Stimulated activated CD8-positive, alpha-beta memory T cell treated with anti-CD3 and anti-CD28 coated beads, Interleukin-7, amount 100 ng/mL, for 1 hour (primary cell): ENCODE measurements at places on chromosomes 5 and 9.

DNA sequence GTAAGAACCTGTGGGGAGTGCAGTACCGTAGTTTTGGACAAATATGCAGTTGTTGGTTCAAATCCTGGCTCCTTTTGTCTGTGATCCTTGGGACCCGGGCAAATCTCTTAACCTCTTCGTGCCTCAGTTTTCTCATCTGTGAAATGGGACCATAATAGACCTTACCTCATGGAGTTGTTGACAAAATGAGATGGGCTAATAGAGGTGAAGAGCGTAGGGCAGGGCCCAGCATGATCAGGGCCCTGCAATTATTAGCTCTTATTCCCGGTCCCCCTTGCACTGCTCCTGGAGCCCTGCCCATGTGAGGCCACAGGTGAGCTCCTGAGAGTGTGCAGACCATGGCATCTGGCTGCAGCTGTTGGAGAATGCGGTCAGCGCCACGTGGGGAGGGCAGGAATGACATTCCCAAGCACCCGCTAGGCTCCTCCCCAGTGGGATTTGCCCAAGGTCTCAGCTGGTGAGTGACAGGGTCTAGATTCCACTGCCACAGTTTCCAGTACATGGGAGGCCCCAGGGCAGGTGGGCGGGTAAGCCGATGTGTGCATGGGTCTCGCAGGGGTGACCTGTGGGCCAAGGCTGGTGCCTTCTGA, 41.0 kb downstream of the NEK6 start:
- no peak for DNase-seq

GRCh38 chr9:90142580-90142979, 500.0 kb downstream of the DIRAS2 start:
- DNase-seq = peak; percentile 46

DNA sequence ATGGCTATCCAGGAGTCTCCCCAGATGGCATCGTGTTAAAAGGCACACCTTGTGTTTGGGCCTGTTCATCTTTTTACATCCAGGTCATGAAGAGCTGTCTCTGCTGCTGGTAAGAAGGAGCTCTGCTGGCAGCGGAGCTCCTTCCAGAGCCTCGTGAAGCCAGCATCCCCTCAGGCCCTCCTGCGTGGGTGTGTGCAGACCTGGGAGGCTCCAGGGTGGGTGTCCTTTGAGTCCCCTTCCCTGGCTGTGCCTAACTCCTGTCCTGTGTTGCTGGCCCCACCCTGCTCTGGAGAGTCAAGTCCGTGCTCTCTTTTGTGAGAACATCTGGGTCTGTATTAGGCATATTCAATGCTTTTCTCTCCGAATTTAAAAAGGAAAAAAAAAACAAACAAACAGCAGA, 149.6 kb upstream of the IRX2 start:
- DNase-seq = no peak

DNA sequence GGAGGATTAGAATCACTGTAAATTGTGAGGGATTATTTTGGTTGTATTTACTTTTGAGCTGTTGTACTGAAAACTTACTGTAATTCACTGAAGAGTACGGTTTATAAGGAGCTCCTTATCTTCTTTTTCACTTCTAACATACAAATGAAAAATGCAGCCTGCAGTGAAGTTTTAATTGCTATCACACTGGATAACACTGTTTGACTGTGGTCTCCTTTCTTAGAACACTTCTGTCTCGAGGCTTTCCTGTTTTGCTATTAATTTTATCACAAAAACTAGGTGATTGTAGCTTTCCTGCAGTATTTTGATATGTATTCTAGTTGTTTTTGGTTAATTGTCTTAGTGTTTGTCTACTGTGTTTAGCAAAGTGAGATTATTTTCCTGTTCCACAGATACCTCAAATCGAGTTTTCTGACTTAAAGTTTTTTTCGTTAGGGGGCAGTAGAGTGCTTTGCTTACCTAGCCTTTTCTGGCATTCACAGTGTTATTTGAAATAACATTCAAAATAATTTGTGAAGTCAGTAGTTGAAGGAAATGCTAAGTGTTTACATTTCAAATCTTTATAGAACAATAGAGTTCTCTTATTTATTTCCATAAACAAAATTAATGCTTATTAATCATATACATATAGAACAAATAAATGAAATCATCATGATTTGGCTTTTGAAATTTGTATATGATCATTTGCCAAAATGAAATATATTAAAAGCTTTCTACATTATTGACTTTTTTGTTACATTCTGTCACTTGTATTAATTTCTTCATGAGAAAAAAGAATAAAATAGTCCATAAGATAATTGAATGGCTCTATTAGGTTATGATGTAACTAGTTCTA, 52.9 kb downstream of the COMMD10 start:
- DNase-seq = no peak

GRCh38 chr5:20030125-20030524, 42.1 kb upstream of the CDH18 start:
- DNase-seq = no peak

- DNase-seq = no peak
Observed at GRCh38 chr9:116313638-116314037, 160.0 kb downstream of the PAPPA start.

DNA sequence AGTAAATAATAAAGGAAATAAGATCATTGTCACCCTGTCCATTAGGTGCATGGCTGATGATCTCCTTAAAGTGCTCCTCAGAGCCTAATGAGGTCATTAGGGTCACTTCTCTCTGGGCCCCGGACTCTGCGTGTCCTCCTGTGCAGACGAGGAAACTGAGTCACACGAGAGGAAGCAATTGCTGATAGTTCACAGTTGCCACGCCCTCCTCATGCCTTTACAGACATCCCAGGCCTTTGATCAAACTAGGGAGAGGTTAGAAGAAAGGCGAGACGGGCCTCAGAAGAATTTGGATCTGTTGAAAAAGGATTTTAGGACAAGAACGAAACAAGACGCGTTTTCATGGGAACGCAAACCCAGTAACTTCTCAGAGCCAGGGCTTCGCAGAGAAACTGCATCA, 32.0 kb upstream of the MSX2 start:
- no peak for DNase-seq
